Stimulated activated CD8-positive, alpha-beta memory T cell treated with anti-CD3 and anti-CD28 coated beads, Interleukin-7, amount 100 ng/mL, for 1 hour (primary cell): ENCODE measurements at places on chromosomes 5 and 9.

GRCh38 chr5:11363631-11364178 lies 540.5 kb downstream of the CTNND2 start:
- no peak for DNase-seq

DNA sequence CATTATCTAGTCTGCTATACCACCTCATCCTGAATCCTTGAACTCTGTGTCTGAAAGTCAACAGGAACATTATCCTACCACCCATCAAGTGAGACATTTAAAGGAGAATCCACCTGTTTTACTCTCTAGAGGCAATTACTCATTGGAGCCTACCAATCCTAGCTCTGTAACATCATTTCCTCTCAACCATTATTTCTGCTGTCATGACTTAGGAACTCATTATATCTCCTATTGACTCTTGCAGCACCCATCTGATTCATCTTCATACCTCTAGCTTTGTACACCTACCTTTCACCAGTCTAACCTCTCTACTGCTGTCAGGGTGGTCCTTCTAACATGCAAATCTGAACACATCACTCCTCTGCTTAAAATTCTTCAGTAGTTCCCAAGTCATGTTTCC lies 481.5 kb downstream of the NFIB start:
- DNase-seq: no peak

- no peak for DNase-seq
These were observed 33.5 kb upstream of the STXBP1 start for GRCh38 chr9:127578627-127578951.

DNA sequence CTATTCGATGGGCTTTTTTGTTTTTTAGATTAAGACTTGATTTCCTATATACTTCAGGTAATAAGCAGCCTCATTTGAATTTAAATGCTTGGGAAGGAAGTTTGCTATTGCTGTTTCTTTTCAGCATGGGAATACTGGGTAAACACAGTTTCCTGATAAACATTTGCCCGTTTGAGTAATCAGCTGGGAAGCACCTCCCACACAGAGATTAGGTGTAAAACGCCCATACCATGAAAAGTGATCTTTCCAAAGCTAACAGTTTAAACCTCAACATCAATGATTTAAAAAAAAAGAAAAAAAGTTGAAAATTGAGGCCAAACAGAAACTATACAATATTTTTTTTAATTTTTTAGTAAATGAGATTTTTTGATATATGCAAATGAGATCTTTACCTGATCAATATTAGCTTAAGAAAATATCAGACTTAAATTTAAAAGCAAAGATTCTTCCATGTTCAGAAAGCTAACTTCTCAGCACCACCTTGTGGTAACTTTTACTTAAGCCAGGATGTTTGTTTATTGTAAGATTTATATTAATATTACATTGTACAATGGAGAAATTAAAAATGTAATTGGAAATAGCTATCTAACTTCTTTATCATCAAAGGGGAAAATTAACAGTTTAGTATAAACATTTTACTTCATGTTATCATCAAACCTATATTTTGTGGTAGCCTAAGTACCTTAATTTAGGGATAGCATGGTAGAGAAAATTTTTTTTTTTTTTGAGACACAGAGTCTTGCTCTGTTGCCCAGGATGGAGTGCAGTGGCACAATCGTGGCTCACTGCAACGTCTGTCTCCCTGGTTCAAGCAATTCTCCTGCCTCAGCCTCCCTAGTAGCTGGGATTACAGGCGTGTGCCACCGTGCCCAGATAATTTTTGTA lies 39.8 kb downstream of the F2RL2 start:
- DNase-seq: no peak

DNA sequence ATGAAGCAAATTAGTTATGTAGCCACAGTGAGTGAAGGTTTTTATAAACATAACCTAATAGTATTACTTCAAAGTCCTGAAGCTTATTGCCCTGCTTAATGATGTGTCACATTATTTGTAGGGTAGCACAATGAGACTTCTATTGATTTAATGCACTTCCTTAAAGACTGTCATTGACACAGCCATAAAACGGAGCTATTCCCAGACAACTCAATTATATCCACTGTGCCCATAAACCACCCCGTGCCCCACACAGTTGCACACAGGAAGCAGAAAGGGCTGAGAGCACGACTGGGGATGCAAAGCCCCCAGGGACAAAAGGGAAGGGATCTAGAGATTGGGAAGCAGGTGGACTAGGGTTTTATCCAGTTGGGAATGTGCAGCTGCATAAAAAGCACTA lies 37.0 kb downstream of the TRIM32 start:
- no peak for DNase-seq

DNA sequence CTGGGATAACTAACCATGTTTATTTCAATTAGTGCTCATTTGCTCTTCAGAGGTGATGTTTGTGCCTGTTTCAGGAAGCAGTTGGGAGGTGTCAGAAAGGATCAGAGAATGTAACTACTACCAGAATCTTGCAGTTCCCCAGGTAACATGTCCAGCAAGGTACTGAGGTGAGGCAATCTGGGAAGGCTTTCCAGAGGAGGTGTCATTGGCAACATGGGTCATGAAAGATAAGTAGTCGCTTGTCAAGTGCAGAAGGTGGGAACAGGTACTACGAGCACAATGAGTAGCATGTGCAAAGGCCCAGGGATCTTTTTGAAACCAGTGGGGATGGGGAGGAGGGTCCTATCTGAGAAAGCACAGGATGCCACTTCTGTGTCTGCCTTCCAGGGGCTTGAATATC lies 4.8 kb downstream of the SMIM23 start:
- no peak for DNase-seq

GRCh38 chr9:111287127-111287526 lies 42.9 kb downstream of the OR2K2 start:
- no peak for DNase-seq

- no peak for DNase-seq
These were observed 41.1 kb downstream of the ACTBL2 start for GRCh38 chr5:57441557-57441956.

- no peak for DNase-seq
These were observed 51.2 kb downstream of the SLC1A3 start for GRCh38 chr5:36657563-36657995.

GRCh38 chr5:92912283-92912682 lies 668.7 kb downstream of the NR2F1-AS1 start:
- no peak for DNase-seq
